GM12878 (cell line): ENCODE measurements at places on chromosomes 5 and 9. TPM values are rescaled to one million over a fixed set of nuclear protein-coding genes. Genes with fewer than 3 reads are reported as not detected.

DNA sequence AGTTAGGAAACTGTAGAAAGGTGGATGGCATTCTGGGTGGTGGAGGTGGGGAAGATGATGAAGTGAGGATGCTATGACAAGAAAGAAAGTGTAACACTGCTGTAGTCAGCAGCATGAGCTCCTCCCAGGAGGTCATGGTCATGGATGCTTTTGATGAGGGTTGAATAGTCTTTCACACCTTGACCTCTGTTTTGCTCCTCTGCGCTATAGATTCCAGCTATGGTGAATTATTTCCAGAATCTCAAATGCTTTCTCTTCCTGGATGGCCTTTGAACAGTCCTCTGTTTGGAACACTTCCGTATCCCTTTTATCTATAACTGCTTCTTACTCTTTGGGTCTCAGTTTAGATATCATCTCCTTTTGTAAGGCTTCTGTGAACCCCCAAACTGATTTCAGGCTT lies 165.9 kb upstream of the PPP1R2B start:
- H3K36me3 ChIP-seq = no peaks in the 10 kb centered on the region
- H3K27me3 ChIP-seq = peaks cover 4% of the 10 kb centered on the region; the same call in 1 of the 2 replicates
- no peak overlapping the region for H3K27ac ChIP-seq
- H3K4me1 ChIP-seq = no peaks in the 10 kb centered on the region

- no peak overlapping the region for H3K27ac ChIP-seq
- no peaks in the 10 kb centered on the region for H3K27me3 ChIP-seq
- H3K36me3 ChIP-seq = no peaks in the 10 kb centered on the region
Measured at GRCh38 chr9:37921168-37921510, 17.2 kb upstream of the SLC25A51 start.

- H3K4me1 ChIP-seq = no peaks in the 10 kb centered on the region
- H3K27me3 ChIP-seq = no peaks in the 10 kb centered on the region
- no peaks in the 10 kb centered on the region for H3K36me3 ChIP-seq
- DNase-seq = no peak
- H3K4me3 ChIP-seq = no peak overlapping the region
Measured at GRCh38 chr9:131370638-131371037, 23.2 kb upstream of the PRRC2B start.

- no peaks in the 10 kb centered on the region; the same call in 1 of the 2 replicates for H3K36me3 ChIP-seq
- no peak overlapping the region for H3K27ac ChIP-seq
- DNase-seq = no peak
- no peak overlapping the region for H3K4me3 ChIP-seq
- no peaks in the 10 kb centered on the region for H3K27me3 ChIP-seq
- peaks cover 21% of the 10 kb centered on the region for H3K4me1 ChIP-seq
Measured at GRCh38 chr5:177477701-177478477, 4.5 kb upstream of the DBN1 start.

DNA sequence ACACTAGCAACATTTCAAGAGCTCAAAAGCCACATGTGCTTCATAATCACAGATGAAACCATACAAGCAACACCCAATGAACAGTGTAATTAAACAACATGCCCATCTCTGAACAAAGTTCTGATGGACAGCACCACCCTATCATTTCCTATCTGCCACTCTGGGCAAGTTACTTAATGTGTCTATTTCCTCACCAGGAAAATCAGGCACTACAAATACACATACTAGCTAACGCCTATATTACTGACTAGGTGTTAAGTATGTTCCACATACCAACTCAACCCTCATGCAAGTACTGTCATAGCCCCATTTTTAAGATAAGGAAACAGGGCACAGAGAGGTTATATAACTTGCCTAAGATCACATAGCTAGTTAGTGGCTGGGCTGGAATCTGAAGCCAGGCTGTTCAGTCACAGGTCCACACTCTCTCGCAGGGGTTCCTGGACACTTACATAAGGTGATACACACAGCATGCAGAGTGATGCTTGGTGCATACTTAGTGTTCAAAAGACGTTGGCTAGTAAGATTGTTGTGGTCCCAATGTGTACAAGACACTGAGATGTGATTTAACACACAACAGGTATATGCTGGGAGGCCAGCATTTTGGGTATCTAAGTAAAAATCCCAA lies 24.2 kb downstream of the CORO2A start:
- no peak overlapping the region for H3K4me3 ChIP-seq
- no peak overlapping the region for H3K27ac ChIP-seq
- DNase-seq = no peak
- H3K4me1 ChIP-seq = peaks cover 23% of the 10 kb centered on the region
- H3K36me3 ChIP-seq = no peaks in the 10 kb centered on the region
- H3K27me3 ChIP-seq = no peaks in the 10 kb centered on the region

DNA sequence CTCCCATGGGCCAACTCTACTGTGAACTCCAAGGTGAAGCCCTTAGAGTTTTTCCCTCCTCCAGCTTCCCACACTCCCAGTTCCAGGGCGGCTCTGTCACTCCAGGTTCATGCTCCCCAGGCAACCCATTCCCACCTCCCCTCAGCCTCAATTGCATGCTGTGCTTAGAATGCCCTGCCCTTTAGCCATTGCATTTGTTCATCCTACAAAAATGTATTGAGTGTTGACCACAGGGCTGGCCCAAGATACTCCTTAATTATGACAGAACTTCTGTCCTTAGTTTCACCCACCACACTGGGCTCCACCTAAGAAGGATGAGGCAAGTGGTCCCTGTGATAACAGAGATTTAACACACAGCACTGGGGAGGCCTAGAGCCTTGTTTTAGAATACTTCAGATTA lies 236.1 kb downstream of the ADAMTSL1 start:
- DNase-seq = no peak
- H3K36me3 ChIP-seq = no peaks in the 10 kb centered on the region
- no peaks in the 10 kb centered on the region for H3K4me1 ChIP-seq
- H3K27me3 ChIP-seq = no peaks in the 10 kb centered on the region
- H3K27ac ChIP-seq = no peak overlapping the region
- no peak overlapping the region for H3K4me3 ChIP-seq

DNA sequence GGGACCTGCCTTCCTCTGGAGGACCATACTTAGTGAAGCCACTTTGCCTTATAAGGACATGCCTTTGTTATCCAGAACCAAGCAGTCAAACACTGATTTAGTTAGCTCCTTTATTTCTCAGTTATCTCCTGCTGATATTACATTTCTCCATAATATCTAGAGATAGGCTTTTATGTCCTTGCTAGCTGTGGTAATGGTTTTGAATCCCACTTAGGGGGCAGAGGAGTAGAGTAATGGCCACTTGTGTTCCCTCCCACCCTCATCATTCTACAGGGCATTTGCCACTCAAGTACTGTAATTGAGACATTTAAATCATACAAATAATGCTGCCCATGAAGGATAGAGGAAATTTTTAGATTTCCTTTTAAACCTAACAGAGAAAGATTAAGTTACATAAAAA lies 80.9 kb downstream of the DOCK8 start:
- H3K36me3 ChIP-seq = peaks cover 29% of the 10 kb centered on the region
- no peaks in the 10 kb centered on the region for H3K27me3 ChIP-seq
- peaks cover 20% of the 10 kb centered on the region for H3K4me1 ChIP-seq
- no peak for DNase-seq
- no peak overlapping the region for H3K27ac ChIP-seq
- H3K4me3 ChIP-seq = no peak overlapping the region

DNA sequence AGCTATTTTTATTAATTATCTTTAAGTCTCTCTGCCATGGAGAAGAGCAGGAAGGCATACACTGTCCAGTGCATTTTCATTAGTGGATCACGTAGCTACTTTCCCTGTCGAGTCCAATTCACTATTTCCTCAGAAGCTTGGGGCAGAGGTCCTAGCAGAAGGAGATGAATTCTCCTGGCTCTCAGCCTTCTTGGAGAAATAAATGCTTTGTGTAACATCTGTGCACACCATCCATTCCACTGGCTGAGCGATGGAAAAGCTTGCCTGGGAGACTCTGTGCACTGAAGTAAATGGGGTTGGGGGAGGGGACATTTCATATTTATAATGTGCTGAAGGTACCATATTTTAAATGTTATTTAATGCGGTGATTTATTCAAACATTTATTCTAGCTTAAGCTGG lies 23.4 kb downstream of the PROP1 start:
- DNase-seq = no peak
- no peak overlapping the region for H3K27ac ChIP-seq
- H3K4me1 ChIP-seq = no peaks in the 10 kb centered on the region
- no peak overlapping the region for H3K4me3 ChIP-seq
- H3K27me3 ChIP-seq = no peaks in the 10 kb centered on the region

- no peak overlapping the region for H3K4me3 ChIP-seq
- no peaks in the 10 kb centered on the region for H3K4me1 ChIP-seq
- no peaks in the 10 kb centered on the region for H3K36me3 ChIP-seq
- H3K27ac ChIP-seq = no peak overlapping the region
- DNase-seq = no peak
- no peaks in the 10 kb centered on the region for H3K27me3 ChIP-seq
Measured at GRCh38 chr5:117863586-117864296, 1124.6 kb downstream of the DTWD2 start.

DNA sequence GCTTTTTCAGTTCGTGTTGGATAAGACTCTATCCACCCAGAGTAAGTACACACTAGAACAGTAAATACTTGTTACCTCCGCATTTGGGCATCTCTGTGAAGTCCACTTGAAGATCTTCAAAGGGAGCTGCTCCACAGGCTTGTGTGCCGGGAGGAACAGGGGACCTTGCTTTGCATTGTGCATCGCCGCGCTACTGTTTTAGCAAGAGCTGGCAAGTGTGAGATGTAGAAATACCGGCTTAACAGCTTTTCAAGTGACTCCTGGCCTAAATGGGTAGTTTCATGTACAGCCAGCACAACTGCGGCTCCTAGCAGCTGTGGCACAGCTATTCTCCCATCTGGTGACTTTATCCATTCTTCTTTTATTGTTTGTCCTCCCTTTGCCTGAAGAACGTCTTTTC lies 8.4 kb upstream of the ZNF354C start:
- no peaks in the 10 kb centered on the region for H3K4me1 ChIP-seq
- H3K27ac ChIP-seq = no peak overlapping the region
- no peaks in the 10 kb centered on the region for H3K36me3 ChIP-seq
- DNase-seq = no peak

DNA sequence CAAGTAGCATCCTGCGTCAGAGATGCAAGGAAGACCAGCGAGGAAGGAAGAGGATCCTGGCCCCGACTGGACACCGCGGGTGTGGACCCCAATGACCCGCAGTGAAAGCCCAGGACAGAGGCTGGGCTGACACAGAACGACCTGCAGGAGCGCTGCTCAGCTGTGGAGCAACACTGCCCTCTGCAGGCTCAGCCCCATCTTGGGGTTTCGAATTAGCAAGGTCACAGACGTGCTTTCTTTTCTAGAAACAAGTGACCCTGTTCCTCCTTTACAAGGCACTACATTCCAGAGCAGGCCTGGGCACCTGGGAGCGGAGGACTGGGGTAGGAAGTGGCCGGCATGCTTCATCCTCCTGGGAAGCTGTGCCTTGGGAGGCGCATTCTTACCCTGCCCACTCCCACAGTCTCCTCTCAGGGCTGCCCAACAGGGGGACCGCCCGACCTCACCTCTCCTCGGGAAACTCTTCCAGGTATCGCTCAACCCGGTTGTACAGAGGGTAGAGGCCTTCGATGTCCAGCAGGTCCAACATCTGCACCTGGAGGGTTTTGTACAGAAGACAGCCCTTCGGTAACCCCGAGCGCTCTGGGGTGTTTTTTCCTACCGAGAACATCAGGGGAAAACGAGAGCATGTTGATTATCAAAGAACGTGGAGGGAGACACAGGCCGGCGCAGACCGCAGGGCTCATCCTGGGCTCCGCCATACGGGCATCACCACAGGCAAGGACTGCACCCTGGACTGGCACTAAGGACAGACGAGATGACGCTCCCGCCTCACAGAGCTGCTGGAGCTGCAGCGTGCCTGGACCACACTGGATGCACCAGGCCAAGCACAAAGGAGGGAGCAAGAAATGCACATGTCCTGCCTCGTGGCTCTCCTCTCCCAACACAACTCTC lies 35.0 kb downstream of the IPPK start:
- no peak overlapping the region for H3K4me3 ChIP-seq
- DNase-seq = peak; percentile 15
- peaks cover 25% of the 10 kb centered on the region for H3K36me3 ChIP-seq
- H3K27me3 ChIP-seq = no peaks in the 10 kb centered on the region
- H3K27ac ChIP-seq = no peak overlapping the region

- H3K27me3 ChIP-seq = no peaks in the 10 kb centered on the region
- no peaks in the 10 kb centered on the region for H3K4me1 ChIP-seq
- no peaks in the 10 kb centered on the region for H3K36me3 ChIP-seq
- H3K27ac ChIP-seq = no peak overlapping the region
- DNase-seq = no peak
Measured at GRCh38 chr5:113614191-113614590, 100.7 kb downstream of the YTHDC2 start.

DNA sequence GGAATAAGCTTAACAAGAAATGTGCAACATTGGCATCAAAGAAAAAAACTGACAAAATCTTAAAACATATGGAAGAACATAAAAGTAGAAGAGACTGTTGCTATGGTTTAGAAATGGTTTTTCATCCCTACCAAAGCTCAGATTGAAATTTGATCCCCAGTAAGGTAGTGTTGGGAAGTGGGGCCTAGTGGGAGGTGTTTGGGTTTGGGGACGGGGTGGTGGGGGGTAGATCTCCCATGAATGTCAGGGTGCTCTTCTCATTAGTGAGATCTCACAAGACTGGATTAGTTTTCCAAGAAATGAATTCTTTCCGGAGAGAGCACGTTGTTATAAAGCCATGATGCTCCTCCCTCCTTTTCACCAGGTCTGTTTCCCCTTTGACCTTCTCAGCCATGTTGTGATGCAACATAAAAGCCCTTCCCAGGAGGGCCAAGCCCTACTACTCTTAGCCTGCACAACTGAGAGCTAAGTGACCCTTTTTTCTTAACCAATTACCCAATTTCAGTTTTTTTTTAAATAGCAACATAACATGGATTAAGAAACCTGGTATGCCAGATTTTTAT lies 10.6 kb downstream of the TMEM167A start:
- no peaks in the 10 kb centered on the region for H3K27me3 ChIP-seq
- H3K27ac ChIP-seq = no peak overlapping the region
- H3K4me3 ChIP-seq = no peak overlapping the region
- no peak for DNase-seq
- peaks cover 6% of the 10 kb centered on the region; the same call in 1 of the 2 replicates for H3K36me3 ChIP-seq

DNA sequence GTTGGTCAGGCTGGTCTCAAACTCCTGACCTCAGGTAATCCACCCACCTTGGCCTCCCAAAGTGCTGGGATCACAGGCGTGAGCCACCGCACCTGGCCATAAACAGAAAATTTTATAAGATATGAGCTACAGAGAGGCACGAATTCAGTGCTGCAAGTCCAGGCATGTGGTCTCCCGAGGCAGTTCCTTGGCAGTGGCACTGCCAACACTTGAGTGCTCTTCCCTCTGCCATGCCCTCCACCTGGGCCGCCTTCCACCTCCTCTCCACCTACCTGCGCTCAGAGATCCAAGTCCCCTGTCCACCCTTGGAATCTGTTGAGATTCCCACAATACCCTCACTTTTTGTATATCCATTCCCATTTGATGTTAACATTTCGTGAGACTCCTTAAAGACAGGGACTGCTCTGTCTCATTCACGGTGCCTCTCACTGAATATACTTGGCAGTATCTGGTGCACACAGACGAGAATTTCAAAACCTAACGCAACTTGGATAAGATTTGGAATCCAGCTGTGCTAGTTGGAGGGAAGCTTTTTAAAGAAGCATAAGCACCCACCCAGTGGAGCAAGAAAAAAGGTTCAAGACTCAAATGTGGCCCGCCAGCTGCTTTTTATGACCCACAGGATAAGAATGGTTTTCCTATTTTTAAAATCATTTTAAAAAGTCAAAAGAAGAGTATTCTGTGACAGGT lies 68.3 kb downstream of the DCP2 start:
- peaks cover 11% of the 10 kb centered on the region for H3K4me1 ChIP-seq
- DNase-seq = no peak
- H3K27ac ChIP-seq = no peak overlapping the region
- 0 out of 2 replicates have a peak, but pooled peaks cover 2% of the 10 kb centered on the region for H3K27me3 ChIP-seq

Gene KLHL3
- total RNA-seq = 11.7 and 14.2 TPM in 2 replicates

Gene FBP1
- total RNA-seq = 0.38 TPM in 1 of 2 replicates, not detected in the other

Gene RNF183
- not detected in 2 replicates for total RNA-seq

Gene SLC6A3
- total RNA-seq = not detected in 2 replicates

Gene KIAA0825
- 1.2 and 1.3 TPM in 2 replicates for total RNA-seq

Gene SLF1
- 8.1 and 8.5 TPM in 2 replicates for total RNA-seq

Gene FAM169A
- 4.1 and 4.5 TPM in 2 replicates for total RNA-seq

Gene TMEM38B
- total RNA-seq = 14.9 and 18.3 TPM in 2 replicates

Gene IFNE
- total RNA-seq = not detected in 2 replicates

Gene DDX4
- 0.36 TPM in 1 of 2 replicates, not detected in the other for total RNA-seq
